ENCODE measurements at places on chromosomes 4 and X.

GRCh38 chr4:1244978-1245471 lies 3.9 kb downstream of the CTBP1 start:
- no peak for DNase-seq

- DNase-seq: no peak
Measured at GRCh38 chr4:184885602-184886001, 59.8 kb upstream of the ACSL1 start.

GRCh38 chrX:108064001-108064400 lies 19.1 kb downstream of the VSIG1 start:
- DNase-seq: no peak

DNA sequence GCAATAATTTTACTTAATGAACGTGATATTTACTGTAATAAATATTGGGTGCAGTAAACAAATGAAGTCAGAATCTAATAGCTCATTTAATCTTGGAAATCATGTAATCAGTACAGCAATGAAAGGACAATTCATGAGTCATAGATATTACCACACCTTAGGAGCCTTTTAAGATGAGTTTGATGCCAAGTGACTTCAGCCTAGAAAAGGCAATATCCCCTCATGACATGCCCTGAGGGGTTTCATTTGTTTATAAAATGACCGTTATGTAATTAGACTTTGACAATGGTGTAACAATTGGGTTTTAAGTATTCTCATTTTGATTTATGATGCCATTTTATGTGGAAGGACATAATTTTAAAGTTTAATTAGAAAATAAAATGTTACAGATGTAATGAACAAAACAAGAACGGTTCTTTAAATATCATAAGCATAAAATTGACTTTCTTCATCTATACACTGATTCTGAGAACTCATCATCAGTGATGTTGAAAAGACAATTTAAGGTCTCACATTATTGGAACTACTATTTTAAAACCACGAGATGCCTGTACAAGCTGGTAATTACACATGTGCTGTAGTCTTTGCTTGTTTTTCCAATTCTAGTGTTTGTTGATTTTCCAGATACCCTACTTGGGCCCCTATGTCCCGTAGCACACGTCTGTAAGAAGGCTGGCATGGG lies 5.0 kb downstream of the FGF2 start:
- DNase-seq: no peak

GRCh38 chr4:166519774-166520173 lies 646.7 kb downstream of the TLL1 start:
- no peak for DNase-seq

DNA sequence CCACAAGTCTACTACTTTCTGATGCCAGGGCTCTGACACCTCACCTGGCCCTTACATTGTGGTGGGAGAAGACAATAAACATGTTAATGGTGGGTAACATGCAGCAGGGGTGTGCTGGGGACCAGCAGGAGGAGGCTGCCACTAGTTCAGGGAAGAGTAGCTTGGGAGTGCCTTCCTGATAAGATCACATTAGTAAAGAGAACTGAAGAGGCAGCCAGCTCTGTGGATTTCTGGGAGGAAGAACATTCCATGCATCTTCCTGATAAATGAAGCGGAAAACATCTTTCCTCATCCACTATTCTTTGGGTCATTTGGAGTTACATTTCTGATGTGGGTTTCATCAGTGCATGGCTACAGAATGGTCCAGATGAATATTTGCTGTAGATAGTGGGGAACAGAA lies 9.0 kb downstream of the RNF150 start:
- no peak for DNase-seq

DNA sequence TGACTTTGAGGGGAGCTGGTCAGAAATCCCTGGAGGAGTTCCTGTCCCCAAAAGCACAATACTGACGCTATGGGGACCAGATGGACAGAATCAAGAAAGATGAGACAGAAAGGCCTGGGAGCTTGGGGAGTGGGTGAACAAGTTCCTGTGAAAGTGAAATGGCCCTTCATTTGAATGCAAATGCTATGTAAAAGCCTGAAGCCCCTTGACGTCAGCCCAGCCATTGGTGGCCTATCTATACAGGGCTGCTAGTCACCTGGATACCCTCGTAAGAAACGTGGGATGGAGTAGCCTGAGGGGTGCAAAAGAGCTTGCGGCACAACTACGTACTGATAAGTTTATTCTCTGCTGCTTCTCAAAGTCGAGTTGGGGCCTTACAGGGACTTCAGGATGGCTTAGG lies at the start of gene CDX4:
CDX4 (plus strand) TSS at position 223 of the 400 bp plus-strand sequence. CDS start 201 bp downstream, outside the sequence.
- no peak for DNase-seq

- DNase-seq: no peak
Measured at GRCh38 chr4:30718021-30718542, 2.1 kb upstream of the PCDH7 start.

DNA sequence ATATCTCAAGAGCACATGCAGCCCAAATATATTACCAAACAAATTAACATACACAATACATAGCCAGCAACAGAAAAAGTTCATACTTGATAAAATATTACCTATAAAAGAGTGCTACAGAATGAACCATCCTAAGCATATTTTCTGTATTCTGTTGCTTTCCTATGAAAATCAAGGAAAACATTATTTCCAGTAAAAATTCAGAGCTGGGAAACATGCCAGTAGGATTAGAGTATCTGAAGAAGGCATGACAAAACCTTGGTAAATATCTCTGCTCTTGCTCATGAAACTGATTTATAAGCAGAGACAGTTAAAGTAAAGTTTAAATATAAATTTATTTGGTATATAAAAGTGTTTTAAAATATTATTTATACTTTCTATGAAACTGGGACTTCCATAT lies 599.7 kb downstream of the ARAP2 start:
- DNase-seq: no peak

GRCh38 chr4:15562623-15563022 lies 92.5 kb downstream of the FBXL5 start:
- no peak for DNase-seq

GRCh38 chr4:46131498-46132057 lies 7.7 kb upstream of the GABRG1 start:
- DNase-seq: no peak

All from COLO829 (cell line).